NCI-H2081 treated with DMSO at 0.1 percent for 48 hours (cell line): ENCODE measurements at places on chromosomes 11 and 22.
A peak's percentile ranks its signal among the peaks of the same experiment; 100 is the strongest.

- DNase-seq = no peak
Observed at GRCh38 chr22:42895087-42895486, 38.0 kb upstream of the ARFGAP3 start.

- no peak for DNase-seq
Observed at GRCh38 chr22:30600921-30601320, 6.1 kb upstream of the TCN2 start.

DNA sequence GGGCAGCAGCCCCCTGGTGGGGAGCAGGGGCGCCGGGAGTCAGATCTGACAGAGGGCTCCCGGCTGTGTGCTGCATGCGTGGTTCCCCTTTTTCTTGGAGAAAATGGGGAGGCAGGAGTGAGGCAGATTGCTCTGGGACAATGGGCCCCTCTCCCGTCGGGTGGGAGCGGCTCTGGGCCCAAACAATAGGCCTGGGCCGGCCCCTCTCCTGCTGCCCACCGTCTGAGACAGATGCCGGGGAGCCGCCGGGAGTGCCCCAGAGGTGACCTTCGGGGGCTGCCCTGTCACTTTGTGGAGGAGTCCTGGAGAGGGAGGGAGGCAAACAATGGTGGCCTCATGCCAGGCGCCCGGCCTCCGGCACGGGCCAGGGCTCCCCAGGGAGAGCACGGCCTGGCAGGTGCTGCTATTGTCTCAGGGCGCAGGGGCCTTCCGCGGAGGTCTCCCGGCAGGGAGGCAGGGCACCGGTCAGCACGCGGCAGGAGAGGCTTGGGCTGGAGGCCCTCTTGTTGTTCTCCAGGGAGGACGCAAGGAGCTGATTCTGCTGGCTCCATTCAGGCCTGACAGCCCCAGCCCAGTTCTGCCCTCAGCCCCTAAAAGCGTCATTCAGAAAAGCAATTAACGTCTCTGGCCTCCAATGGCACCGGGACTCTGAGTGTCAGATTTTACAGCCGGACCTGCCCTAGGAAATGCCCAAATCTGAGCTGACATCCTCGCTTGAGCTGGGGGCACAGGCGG, 44.8 kb downstream of the SMIM38 start:
- DNase-seq = no peak

- peak; percentile 61 for DNase-seq
Observed at GRCh38 chr11:122156940-122157382, 40.9 kb upstream of the BLID start.

DNA sequence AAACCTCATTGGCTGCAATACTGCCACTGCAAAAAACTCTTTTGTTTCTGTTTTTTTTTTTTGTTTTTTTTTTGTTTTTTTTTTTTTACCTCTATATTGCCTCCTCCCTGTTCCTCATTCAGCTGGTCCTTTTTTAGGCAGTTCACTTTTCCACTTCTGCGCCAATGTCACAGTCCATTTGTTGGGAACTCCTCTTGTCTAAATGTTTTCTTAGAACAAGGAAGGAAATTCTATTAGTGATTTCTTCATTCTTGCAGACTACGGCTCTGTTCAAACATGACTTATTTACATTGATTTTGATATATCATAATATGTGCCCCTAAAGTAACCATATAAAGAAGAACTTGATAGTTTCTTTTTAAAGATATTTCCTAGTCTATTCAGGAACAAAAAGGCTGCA, 2.9 kb downstream of the FAM118B start:
- DNase-seq = no peak

DNA sequence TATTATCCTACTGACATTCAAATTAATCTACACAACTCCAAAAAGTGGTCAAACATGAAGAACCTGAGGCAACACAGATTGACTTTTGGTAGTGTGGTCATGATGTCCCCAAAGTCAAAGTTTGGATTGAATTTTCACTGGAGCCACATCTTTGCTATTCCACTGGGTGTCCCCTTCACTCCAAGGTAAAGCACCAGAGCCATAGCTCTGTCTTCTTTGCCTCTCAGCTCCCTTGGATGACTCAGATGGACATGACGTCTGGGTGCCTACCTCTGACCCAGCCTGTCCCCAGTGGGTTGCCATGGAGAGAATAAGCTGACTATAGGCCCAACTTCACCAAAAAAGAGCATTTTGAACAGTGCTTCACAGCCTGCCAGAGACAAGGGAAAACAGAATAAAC, 57.4 kb upstream of the ARHGAP42 start:
- DNase-seq = no peak

- no peak for DNase-seq
Observed at GRCh38 chr11:3614742-3615171, 27.0 kb downstream of the ART5 start.

DNA sequence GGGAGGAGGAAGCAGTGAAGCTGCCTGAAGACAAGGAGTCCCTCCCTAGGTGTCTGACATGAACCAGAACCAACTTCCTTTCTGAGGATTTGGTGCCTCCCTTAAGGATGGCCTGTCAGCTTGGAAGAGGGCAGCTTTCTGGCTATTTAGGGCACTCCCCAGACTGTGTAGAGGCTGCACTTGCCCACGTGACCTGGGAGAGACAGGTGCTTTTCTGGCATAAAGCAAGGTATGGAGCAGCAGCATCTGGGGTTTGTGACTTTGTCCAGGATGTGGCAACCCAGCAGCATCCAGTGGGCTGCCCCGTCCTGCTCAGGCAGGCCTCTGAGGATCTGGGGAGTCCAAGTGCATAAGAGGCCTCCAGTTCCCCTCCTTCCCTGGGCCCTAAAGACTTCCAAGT, 42.0 kb upstream of the TLCD5 start:
- DNase-seq = no peak

- no peak for DNase-seq
Observed at GRCh38 chr11:48055292-48056132, 75.2 kb downstream of the PTPRJ start.
